ENCODE measurements at places on chromosomes 7 and 10. TPM values are rescaled to one million over a fixed set of nuclear protein-coding genes. Genes with fewer than 3 reads are reported as not detected.

The ASB10 gene
- polyA plus RNA-seq: 0.01 TPM

The SLC29A4 gene
- 0.72 TPM for polyA plus RNA-seq

The CTAGE6 gene
- 0.98 TPM for polyA plus RNA-seq

The ZNF365 gene
- polyA plus RNA-seq: 14.0 TPM
